Activated T-helper 1 cell treated with anti-CD3 and anti-CD28 coated beads, Interleukin-2, amount 50 U/mL, for 16 hours (primary cell): ENCODE measurements at places on chromosomes 2 and 18.

DNA sequence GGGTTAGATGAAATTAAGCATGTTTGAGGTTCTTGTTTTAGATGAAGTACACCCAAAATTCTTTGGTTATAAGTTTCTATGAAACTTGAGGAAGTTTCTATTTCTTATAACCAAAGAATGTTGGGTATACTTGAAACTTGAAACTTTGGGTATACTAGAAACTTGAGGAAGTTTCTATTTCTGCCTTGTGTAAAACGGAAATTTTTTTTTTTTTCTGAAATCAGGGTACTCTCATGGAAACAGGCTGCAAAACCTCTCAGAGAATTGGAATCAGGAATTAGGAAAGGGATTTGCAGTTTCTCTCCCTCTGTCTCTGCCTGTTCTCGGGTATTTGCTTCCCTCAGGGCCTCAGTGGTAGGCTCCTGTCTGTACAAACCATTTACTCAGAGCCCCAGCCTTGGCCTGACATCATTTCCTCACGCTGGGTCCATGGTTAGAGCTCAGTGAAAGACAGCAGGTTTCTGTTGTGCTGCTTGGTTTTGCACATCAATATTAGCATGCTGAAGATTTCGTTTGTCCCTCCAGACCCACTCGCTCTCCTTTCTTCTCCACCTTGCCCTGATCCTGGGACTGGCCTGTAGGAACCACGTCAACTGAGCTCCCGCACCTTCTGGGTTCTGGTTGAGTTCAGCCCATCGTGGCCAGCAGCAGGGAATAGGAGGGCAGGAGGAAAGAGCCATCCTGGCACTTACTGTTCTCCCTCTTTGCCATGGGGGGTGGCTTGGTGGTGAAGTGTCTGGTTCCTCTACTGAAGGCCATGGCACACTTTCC, 106.4 kb downstream of the POLR1A start:
- no peak for DNase-seq

DNA sequence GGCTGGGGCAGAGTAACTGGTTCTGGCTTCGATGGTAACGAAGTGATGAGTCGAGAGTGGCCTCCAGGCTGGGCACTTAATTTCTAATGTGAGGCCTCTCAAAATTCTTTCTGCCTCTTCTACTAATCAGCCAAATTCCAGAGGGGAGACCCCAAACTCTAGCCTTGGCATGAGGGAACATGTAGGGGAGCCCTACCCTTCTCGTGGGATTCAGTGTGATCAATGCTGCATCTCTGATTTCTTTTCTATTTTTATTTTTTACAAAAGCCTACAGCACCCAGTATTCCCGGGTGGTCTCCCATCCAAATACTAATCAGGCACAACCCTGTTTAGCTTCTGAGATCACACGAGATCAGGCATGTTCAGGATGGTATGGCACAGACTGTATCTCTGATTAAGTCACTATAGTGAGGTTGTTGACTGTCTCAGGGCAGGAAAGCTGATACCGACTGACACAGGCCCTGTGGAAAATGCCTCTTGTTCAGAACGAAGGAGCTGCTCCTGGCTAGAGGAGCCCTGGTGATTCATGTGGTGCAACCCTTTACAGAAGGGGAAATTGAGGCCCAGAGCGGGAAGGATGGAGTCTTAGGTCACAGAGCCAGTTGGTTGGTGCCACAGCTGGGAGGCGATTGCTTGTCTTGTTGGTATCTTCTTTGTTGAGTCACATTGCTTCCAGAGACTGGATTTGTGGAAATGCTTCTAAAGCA, 126.3 kb upstream of the HS6ST1 start:
- no peak for DNase-seq

- DNase-seq, result no peak
Observed at GRCh38 chr2:83368916-83369315, 1090.2 kb downstream of the SUCLG1 start.

DNA sequence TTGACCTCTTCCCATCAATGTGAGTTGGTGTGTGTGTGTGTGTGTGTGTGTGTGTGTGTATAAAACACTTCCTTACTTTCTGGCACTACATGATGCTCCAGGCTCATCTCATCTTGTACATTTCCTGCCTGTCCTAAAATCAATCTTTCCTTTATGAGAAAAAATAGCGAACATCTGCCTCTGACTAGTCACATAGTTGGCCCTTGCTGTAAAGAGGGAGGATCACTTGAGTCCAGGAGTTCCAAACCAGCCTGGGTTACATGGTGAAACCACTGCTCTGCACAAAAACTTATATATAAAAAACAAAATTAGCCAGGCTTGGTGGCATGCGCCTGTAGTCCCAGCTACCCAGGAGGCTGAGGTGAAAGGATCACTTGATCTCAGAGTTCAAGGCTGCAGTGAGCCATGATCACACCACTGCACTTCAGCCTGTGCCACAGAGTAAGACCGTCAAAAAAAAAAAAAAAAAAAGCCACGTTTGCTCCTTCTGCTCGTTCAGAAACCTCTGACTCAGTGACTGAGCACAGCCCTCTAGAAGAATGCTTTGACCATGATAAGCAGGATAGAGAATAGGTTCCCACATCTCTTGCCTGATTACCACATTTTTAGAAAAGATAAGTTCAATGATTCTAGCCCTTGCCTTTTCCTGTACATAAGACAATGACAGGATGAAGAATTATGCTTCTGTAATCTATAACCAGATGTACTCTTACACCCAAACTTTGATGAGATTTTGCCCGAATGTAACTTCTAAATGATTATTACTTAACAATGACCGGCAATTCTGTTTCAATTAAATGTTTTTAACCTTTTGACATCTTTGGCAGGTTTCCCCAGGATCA, 45.2 kb upstream of the ST3GAL5 start:
- DNase-seq, result no peak

DNA sequence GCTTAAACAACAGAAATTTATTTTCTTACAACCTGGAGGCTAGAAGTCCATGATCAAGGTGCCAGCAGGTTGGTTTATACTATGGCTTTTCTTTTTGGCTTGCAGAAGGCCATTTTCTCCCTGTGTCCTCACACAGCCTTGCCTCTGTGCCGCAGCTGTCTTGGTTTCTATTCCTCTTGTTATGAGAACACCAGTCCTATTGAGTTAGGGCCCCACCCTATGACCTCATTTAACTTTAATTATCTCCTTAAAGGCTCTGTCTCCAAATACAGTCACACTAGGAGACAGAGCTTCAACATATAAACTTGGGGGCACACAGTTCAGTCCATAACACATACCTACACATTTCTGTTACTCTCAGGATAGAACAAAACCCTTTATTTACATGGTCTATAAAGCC, 17.3 kb upstream of the RHOB start:
- no peak for DNase-seq

DNA sequence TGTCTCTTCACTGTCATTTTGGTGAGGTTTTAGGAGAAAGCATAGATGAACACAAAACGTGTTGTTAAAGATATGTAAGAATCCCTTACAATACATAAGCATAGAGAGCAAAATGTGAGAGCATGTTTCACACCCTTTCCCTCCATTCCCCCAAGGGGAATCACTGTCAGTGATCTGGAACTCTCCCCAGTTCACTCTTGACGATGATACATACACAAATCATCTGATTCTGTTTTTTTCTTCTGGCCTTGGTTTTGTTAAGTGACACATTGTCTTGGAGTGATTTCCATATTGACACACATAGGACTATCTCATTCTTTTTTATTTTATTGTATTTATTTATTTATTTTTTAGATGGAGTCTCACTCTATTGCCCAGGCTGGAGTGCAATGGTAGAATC, 53.7 kb upstream of the TANC1 start:
- DNase-seq, result no peak

- DNase-seq, result no peak
Observed at GRCh38 chr2:146031158-146031557, 1511.2 kb upstream of the ZEB2 start.

DNA sequence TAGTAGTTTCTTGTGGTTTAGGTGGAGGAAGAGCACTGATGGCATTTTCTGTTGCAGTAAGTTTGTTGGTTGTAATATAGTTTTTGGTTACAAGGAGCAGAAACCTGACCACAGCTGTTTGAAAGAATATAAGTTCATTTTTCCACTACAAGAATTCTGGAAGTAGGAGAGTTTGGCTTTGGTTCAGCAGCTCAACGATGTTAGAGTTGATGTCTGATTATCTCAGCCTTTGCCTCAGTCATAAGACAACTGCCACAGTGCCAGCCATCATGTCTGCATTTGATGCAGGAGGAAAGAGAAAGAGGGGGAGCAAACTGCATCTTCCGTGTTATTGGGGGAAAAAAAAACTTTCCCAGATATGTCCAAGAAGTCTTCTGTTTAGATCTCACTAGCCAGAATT, 119.1 kb downstream of the LYPD1 start:
- DNase-seq, result no peak

- DNase-seq, result no peak
Observed at GRCh38 chr2:216774620-216775019, 79.3 kb upstream of the IGFBP5 start.
